Kasumi-1 (cell line): ENCODE measurements at places on chromosomes 2 and 18.

DNA sequence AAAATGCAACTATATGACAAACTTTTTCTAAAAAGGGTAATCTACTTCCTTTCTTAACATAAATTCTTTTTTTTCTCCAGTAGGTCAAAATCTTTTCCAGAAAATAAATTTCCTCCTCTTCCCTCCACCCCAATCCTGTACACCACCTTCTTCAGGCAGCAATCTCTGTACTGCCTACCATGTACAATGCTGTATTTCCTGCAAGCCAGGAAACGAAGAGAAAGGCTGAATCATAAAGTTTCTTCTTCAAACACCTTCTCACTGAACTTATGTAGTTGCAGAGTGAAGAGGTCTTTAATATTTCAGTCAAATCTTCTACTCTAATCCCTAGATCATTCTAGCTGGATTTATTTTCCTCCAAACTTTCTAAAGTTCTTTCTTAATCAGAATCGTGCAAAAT lies 18.2 kb upstream of the C2orf66 start:
- no peak for DNase-seq

DNA sequence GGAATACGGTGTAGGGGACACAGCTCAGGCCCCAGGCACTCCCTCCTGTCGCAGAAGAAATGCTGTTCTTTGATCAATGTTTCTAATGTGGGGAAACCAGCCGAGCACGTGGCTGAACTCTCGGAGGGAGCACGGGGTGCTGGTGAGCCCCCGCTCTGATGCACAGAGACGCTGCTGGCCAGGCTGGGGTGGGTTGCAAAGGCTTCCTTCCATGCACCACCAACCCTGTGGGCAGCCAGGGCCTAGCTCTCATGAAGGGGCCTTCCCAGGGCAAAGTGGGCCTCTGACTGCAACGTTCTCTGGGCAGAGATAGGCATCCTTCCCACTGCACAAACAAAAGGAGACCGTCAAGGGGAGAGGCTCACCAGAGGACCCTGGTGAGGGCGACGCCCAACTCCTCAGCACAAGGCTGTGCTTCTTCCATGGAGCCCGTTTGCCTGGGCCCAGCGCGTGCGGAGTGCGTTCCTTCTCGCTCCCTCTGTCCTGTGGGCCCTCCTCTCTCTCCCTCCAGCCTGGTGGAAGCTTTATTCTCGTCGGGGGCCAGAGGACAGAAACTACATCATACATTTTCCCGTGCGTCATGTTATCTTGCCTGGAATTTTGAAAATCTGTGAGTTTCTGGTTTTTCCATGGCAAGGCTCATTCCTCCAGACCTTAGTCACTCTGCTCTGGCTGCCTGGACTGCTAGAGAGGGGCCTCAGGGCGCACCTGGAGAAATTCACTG lies 61.1 kb upstream of the SP3 start:
- no peak for DNase-seq

DNA sequence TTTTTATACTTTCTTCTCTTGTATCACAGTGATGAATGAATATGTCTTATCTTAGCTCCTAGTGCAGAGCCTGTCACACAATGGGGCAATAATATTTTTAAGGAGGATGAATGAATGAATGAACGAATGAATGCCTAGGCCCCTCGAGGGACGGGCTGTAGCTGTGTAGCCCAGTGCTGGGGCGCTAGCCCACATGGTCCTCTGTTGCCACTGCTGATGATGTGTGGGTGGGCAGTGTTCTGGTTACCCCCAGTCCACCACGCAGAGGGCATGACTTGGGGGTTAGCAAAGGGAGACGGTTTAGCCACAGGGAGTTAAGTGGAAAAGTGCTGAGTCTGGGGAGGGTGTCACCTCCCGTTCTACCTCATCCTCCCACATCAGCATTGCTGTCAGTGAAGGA lies 134.2 kb downstream of the SMAD7 start:
- no peak for DNase-seq

DNA sequence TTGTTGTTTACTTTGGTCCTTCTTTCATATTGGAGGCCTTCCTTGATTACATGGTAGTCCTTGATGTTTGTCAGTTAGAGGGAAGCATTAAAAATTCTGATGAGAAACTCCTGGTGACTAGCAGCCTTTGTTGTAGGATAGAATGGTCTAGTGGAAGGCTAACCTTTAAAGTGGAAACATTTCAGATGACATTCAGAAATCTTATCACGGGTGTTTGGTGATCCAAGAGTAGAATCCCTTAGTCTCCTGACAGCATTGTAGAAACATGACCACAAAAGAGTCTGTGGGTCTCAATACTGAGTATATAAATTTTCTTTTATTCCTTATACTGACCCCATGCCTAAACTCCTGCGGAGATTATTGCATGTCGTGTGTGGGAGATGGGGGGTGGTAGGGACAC lies 13.4 kb downstream of the MARCHF7 start:
- DNase-seq: no peak

DNA sequence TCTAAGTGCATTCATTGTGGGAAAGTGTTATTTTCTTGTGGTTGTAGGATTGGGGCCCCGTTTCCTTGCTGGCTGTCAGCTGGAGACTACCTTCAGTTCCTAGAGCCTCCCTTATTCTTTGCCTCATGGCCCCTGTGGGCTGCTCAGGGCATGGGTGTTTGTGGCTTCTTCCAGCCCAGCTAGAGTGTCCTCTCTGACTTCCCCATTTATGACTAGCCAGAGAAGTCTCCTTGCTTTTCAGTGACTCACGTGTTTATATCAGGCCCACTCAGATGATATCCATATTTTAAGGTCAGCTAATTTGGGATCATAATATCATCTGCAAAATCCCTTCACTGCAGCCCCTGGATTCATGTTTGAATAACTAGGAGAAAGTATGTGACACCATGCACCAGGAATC lies 62.8 kb downstream of the DTNA start:
- peak; percentile 76 for DNase-seq

DNA sequence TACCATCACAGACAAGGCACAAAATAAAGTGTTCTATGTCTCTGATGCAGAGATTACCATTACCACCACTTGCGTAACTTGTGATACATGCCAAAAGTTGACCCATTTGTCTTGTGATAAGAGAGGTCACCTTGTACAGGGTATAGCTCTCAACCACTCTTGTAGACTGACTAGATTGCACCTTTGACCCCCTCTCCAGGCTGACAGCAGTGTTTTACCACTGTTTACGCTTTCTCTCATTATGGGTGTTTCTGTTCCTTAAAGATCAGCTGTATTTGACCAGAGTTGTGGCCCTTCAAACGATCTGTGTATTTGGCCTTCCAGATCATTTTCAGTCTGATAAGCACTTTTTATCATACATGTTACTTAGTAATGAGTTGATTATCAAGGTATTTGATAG lies 215.7 kb upstream of the HNMT start:
- DNase-seq: no peak

DNA sequence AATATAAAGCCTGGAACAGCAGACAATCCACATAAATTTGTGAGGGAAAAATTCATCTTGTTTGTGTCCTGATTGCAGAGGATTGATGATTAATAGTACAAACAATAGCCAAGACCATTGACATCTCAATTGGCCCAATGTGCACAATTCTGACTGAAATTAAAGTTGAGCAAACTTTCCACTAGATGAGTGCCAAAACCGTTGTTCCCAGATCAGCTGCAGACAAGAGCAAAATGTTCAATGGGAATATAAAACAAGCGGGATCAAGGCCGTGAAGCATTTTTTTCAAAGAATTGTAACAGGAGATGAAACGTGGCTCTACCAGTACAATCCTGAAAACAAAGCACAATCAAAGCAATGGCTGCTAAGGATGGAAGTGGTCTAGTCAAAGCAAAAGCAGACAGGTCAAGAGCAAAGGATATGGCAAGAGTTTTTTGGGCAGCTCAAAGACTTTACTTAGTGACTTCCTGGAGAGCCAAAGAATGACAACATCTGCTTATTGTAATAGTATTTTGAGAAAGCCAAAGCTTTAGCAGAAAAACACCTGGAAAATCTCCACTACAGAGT lies 55.9 kb upstream of the KIF5C start:
- DNase-seq: no peak

DNA sequence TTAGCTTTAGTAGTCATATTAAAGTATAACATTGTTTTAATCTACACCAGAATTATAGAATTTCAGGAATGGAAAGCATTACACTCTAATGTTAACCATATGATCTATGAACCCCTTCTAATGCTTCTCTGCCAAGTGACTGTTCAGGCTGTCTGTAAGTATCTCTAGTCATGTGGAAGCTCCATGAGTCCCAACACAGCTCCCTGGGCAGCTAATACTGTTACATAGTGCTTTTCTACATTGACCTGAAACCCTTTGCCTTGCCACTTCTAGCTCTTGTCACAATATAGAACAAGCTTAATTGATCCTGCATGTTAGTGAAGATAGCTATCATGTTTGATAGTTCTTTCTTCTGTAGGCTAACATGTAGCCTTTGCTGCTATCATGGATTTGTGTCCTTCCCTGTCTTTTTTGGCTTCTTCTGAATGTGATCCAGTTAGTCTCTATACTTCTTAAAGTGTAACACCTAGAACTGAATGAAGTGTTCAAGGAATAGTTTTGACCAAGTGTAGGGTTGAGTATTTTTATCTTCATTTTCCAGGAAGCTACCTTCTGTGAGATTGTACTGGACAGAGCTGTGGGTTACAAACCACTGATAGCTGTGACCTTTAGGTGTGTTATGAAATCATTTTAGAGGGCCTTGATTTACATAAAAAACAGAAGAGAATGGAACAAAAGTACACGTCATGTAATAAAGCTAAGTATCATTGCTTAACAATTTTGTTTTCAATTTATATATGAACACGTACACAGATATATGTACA lies 23.7 kb downstream of the BABAM2 start:
- DNase-seq: no peak

DNA sequence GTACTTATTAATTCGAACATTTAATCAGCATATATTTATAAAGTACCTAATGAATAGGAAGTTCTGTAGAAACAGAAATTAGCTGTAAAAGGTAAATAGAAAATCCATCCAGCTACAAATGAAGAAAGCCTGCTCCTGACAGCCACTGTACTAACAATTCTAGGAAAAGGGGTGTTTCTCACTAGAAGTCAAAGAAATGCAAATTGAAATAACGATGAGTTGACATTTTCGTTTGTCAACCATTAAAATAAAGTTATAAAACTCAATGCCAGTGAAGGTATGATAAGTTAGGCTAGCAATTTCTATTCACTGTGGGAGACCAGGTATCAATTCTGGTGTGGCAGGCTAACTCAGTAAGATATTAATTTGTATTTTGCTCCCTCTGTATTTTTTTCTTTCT lies 198.0 kb downstream of the ARL4C start:
- no peak for DNase-seq

DNA sequence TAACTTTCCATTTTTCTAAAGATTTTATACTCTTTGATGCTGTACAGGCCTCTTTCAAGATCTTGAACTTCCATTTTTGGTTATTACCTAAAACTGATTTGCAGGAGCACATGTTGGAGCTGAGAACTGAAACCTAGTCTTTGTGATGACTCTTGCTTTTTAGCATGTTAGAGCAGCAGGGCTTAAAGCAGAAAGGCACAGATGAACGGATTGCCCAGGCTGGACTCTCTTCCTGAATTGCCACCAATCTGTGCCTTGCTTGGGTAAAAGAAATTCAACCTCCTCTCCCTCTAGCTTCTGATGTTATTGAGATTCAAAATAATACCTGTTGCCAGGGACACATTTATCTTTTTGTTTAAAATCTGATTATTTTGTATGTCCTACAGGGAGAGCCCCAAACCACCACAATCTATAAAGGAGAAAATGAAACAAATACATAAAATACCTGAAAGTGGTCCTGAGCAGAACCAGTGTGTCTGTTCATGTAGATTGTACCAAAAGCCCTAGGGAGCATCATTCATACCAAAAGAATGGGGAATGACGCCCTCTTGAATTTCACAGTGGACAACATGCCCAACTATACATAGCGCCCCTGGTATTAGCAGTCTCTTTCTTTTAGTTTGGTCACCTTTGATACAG lies 277.0 kb upstream of the MAP2 start:
- no peak for DNase-seq

GRCh38 chr2:209380293-209380692 lies 43.6 kb upstream of the MAP2 start:
- no peak for DNase-seq

DNA sequence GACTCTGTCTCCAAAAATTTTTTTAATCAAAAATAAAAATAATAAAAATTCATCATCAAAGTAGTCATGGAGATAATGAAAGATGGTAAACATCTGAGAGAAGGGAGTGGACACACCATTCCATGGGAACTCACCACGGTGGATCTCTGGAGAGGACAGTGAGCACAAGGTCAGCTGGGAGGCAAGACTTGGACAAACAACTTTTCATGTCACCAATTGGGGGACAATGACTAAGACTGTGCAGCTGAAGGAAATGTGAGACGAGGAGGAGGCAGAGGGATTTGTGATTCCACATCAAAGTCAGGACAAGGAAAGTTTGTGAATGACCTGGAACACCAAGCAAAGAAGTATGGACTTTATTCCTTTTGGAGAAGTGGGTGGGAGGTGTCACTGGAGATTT lies 121.0 kb upstream of the SH3BP4 start:
- DNase-seq: no peak
